Activated CD8-positive, alpha-beta memory T cell treated with anti-CD3 and anti-CD28 coated beads, Interleukin-2, amount 10 ng/mL, durations not matched to agents 7 days and 5 days (primary cell): ENCODE measurements at places on chromosomes 6 and 20. TPM values are rescaled to one million over a fixed set of nuclear protein-coding genes. Genes with fewer than 3 reads are reported as not detected.

DNA sequence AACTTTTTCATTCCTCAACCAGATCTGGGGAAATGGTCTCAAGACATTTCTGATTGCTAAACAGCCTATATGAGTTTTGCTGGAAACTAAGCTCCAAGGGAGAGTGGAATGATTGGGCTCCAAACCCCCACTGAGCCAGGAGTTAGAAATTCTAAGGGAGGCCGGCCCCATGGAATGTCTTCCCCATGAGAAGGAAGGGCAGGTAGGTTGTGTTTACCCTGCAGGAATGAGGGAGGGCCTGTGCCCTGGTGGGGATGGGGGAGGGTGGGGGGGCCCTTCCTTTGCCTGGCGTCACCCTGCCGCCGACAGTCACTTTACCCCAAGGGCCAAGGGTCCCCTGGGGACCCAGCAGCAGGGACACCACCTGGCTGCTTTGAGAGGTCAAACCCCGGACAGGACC is 298.9 kb downstream of the TFAP2C start:
- H3K36me3 ChIP-seq: no peaks in the 10 kb centered on the region
- no peak overlapping the region for H3K4me3 ChIP-seq
- H3K27ac ChIP-seq: no peak overlapping the region
- peaks cover 66% of the 10 kb centered on the region for H3K27me3 ChIP-seq
- DNase-seq: no peak

- no peak for DNase-seq
- H3K36me3 ChIP-seq: no peaks in the 10 kb centered on the region
- no peak overlapping the region for H3K4me3 ChIP-seq
- no peaks in the 10 kb centered on the region for H3K27me3 ChIP-seq
- H3K27ac ChIP-seq: no peak overlapping the region
These were observed 251.2 kb downstream of the SLC24A3 start for GRCh38 chr20:19463597-19463996.

GRCh38 chr6:41567684-41568083 is 21.5 kb downstream of the FOXP4 start:
- H3K36me3 ChIP-seq: no peaks in the 10 kb centered on the region
- DNase-seq: no peak
- peaks cover 16% of the 10 kb centered on the region for H3K27me3 ChIP-seq
- no peak overlapping the region for H3K4me3 ChIP-seq
- no peaks in the 10 kb centered on the region for H3K4me1 ChIP-seq

Gene COL9A1
- not detected for total RNA-seq

- no peaks in the 10 kb centered on the region for H3K36me3 ChIP-seq
- no peak overlapping the region for H3K27ac ChIP-seq
- no peak overlapping the region for H3K4me3 ChIP-seq
- DNase-seq: no peak
These were observed 189.8 kb upstream of the CEP162 start for GRCh38 chr6:84417260-84417659.

GRCh38 chr6:148915810-148916209 is 169.0 kb downstream of the UST start:
- H3K27me3 ChIP-seq: no peaks in the 10 kb centered on the region
- peaks cover 9% of the 10 kb centered on the region for H3K4me1 ChIP-seq
- DNase-seq: no peak
- no peak overlapping the region for H3K27ac ChIP-seq
- no peak overlapping the region for H3K4me3 ChIP-seq

- no peaks in the 10 kb centered on the region for H3K36me3 ChIP-seq
- no peak for DNase-seq
- no peak overlapping the region for H3K4me3 ChIP-seq
- peaks cover 5% of the 10 kb centered on the region for H3K4me1 ChIP-seq
- peaks cover 72% of the 10 kb centered on the region for H3K27me3 ChIP-seq
- no peak overlapping the region for H3K27ac ChIP-seq
These were observed 5.8 kb upstream of the KCNG1 start for GRCh38 chr20:51028616-51029212.

GRCh38 chr20:17710379-17711266 is 10.9 kb downstream of the BANF2 start:
- no peak for DNase-seq
- H3K36me3 ChIP-seq: no peaks in the 10 kb centered on the region
- H3K4me3 ChIP-seq: no peak overlapping the region
- peaks cover 3% of the 10 kb centered on the region for H3K27me3 ChIP-seq
- no peaks in the 10 kb centered on the region for H3K4me1 ChIP-seq

GRCh38 chr20:49545572-49545971 is 22.4 kb downstream of the PTGIS start:
- H3K4me1 ChIP-seq: peaks cover 20% of the 10 kb centered on the region
- no peak overlapping the region for H3K4me3 ChIP-seq
- DNase-seq: no peak
- H3K36me3 ChIP-seq: peaks cover 23% of the 10 kb centered on the region

DNA sequence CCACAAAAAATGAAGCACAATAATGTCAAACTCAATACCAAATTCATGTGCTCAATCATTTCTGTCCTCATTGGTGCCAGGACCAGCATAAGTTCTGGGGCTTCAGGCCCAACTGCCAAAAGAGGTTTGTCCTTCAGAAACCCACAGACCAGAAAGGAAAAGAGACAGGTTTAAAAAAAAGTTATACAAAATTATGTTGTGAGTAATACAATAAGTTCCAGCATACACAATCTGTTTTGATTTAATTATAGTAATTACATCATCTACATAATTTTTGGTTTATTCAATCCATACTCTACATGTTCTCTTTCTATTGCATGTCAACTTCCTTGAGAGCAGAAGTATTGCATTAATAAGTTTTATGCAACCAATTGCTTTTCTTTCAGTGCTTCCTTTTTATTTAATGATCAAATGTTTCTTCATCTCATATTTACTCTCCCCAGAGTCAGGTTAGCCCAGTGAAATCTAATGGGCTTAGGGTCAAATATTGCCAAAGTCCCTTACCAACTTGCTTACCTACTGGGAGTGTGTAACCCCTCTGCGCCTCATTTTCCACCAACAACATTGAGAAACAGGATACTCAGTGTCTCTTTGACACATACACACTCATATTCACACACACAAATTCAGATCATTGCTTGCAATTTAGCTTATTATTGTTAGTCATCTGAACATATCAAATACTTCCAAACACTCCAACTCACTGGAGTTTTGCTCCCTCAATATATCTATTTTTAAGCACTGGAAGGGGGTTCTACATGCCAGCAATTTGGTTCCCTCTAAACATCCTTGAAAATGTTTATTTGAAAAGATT is 424.4 kb upstream of the MARCKS start:
- no peak overlapping the region for H3K4me3 ChIP-seq
- H3K36me3 ChIP-seq: no peaks in the 10 kb centered on the region
- DNase-seq: no peak
- H3K4me1 ChIP-seq: no peaks in the 10 kb centered on the region
- H3K27ac ChIP-seq: no peak overlapping the region

- H3K4me3 ChIP-seq: no peak overlapping the region
- no peak for DNase-seq
These were observed 96.4 kb downstream of the IRF4 start for GRCh38 chr6:487956-488355.

- no peak overlapping the region for H3K27ac ChIP-seq
- peaks cover 18% of the 10 kb centered on the region for H3K27me3 ChIP-seq
- peaks cover 8% of the 10 kb centered on the region for H3K4me1 ChIP-seq
- H3K4me3 ChIP-seq: no peak overlapping the region
- DNase-seq: no peak
These were observed 32.6 kb downstream of the MYT1 start for GRCh38 chr20:64196847-64197306.

- peaks cover 6% of the 10 kb centered on the region for H3K4me1 ChIP-seq
- H3K27ac ChIP-seq: no peak overlapping the region
- no peak for DNase-seq
- H3K4me3 ChIP-seq: no peak overlapping the region
- peaks cover 25% of the 10 kb centered on the region for H3K36me3 ChIP-seq
These were observed 111.6 kb downstream of the TBC1D32 start for GRCh38 chr6:121222656-121223055.

Gene PACRG
- not detected for total RNA-seq

Gene TRMT11
- total RNA-seq: 26.4 TPM

DNA sequence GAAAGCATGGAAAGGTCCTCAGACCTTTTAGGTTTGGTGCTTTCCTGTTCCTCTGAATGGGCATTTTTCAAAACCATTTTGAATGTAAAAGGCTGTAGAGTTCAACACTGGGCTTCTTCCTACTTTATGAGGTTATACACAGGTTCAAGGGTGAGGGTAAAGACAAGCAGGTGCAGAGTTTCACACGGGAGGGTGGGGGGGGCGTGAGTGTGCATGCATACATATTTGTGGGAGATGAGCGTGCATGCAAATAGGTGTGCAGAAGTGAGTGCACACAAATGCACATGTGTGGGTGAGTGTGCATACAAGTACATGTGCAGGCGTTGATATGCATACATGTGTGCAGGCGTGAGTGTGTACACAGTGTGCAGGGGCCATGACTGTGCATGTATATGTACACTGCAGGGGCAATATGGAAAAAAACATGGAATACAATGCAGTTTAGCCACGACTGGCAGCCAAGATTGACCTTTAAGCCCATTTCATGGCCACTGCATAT is 183.1 kb downstream of the GMPR start:
- H3K27me3 ChIP-seq: no peaks in the 10 kb centered on the region
- peak overlapping the region; percentile 98 for H3K27ac ChIP-seq
- H3K36me3 ChIP-seq: peaks cover 5% of the 10 kb centered on the region
- peak overlapping the region; percentile 52 for H3K4me3 ChIP-seq

DNA sequence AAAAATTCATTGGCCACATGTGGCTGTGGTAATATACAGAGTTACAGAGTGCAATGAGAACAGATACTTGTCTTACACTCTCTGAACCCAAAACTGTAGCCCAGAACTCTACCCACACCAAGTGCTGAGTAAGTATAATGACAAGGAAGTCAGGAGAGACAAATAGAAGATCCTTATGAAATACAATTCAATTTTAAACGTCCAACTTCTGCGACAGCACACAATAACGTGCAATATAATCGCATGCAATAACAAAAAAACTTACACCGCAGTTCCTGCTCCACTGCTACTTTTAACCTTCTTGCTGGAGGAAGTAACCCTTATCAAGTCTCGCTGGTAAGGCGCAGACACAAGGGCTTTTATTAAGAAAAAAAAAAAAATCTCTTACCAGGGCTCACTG is 881 bp downstream of the SFT2D1 start:
- no peak for DNase-seq
- peaks cover 12% of the 10 kb centered on the region for H3K27me3 ChIP-seq
- H3K4me1 ChIP-seq: peaks cover 10% of the 10 kb centered on the region
- H3K27ac ChIP-seq: peak overlapping the region; percentile 90

Gene SLC39A7
- 50.1 TPM for total RNA-seq

DNA sequence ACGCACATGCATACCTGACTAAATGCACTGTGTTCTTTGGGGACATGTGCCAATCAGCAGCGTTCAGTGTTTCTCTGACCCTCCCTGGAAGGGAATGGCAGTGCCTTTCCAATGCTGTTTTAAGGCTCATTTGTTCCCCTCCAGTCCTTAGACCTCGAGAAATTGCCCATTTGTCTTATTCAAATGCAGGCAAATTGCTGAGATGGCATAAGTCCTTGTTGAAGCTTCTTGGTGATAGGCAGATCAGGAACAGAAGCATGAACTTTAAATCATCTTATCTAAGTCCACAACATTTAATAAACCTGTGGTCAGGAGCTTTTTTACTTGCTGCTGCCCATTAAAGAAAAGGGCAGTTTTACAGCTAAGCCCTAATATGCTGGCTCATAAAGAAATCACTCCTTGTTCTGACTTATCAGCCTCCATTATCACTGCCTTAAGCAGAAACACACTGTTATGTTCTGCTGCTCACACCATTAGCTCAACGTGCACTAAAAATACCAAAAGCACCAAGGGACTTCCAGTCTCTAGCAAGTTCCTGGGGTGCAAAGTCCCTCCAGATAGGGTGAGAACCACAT is 112.9 kb upstream of the LRFN2 start:
- H3K4me3 ChIP-seq: no peak overlapping the region
- DNase-seq: no peak
- peaks cover 13% of the 10 kb centered on the region for H3K27me3 ChIP-seq

Gene PNPLA1
- not detected for total RNA-seq

Gene MAS1
- not detected for total RNA-seq

GRCh38 chr6:69957985-69958559 is 91.7 kb downstream of the COL19A1 start:
- H3K36me3 ChIP-seq: no peaks in the 10 kb centered on the region
- H3K27me3 ChIP-seq: peaks cover 8% of the 10 kb centered on the region
- no peak overlapping the region for H3K27ac ChIP-seq
- no peak overlapping the region for H3K4me3 ChIP-seq
- no peak for DNase-seq
- H3K4me1 ChIP-seq: no peaks in the 10 kb centered on the region

- peaks cover 58% of the 10 kb centered on the region for H3K36me3 ChIP-seq
- DNase-seq: no peak
- H3K27ac ChIP-seq: no peak overlapping the region
- H3K27me3 ChIP-seq: peaks cover 3% of the 10 kb centered on the region
- H3K4me1 ChIP-seq: peaks cover 18% of the 10 kb centered on the region
- H3K4me3 ChIP-seq: no peak overlapping the region
These were observed 10.4 kb downstream of the ZBP1 start for GRCh38 chr20:57609842-57610167.

Gene RIPOR3
- total RNA-seq: not detected

Gene TMC2
- total RNA-seq: not detected

Gene ECT2L
- total RNA-seq: not detected

Gene VNN1
- total RNA-seq: not detected

DNA sequence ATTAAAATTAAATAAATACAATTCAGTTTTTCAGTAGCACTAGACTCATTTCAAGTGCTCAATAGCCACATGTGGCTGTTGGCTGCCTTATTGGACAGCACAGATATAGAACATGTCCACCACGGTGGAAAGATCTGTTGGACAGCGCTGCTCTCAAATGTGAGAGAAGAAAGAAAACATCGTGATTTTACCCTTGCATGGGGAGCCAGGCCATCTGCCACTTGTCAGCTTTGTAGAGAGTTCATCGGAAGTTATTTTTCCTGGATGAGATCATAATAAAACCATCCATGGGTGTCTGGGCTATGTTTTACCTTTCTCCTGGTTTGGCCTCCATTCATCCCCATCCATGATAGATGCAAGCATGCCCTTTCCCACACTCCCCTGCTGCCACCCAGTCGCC is 5.8 kb upstream of the KIF3B start:
- H3K27ac ChIP-seq: no peak overlapping the region
- H3K4me3 ChIP-seq: no peak overlapping the region
- no peak for DNase-seq
- peaks cover 5% of the 10 kb centered on the region for H3K4me1 ChIP-seq
- peaks cover 4% of the 10 kb centered on the region for H3K36me3 ChIP-seq

Gene RIPOR2
- total RNA-seq: 53.4 TPM

GRCh38 chr6:29553268-29554057 is 6.1 kb downstream of the UBD start:
- H3K27ac ChIP-seq: no peak overlapping the region
- peaks cover 1% of the 10 kb centered on the region for H3K36me3 ChIP-seq

DNA sequence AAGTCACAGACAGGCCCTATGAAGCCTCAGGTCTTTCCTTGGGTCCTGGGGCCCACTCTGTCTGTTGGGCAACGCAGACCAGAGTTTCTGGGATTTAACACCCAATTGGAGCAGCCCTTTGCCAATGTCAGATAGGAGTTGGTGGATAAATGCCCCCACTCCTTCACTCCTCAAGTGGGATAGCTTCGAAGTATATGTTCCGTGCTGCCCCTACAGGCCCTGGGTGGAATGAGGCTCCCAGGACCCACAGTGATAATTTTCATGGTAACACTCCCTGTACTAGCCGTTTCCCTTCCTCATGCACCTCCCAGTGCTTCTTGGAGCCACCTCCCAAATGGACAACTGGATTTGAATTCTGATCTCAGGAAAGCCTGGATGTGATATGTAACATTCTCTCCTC is 145.4 kb downstream of the FOXA2 start:
- no peak for DNase-seq
- no peaks in the 10 kb centered on the region for H3K4me1 ChIP-seq
- H3K27ac ChIP-seq: no peak overlapping the region
- H3K36me3 ChIP-seq: no peaks in the 10 kb centered on the region
- no peak overlapping the region for H3K4me3 ChIP-seq

Gene PRICKLE4
- total RNA-seq: not detected
